ENCODE measurements at places on chromosomes 3 and 15.
A peak's percentile ranks its signal among the peaks of the same experiment; 100 is the strongest.

- no peak overlapping the region for H3K4me3 ChIP-seq
- no peaks in the 10 kb centered on the region for H3K36me3 ChIP-seq
- H3K27me3 ChIP-seq: no peaks in the 10 kb centered on the region
- H3K27ac ChIP-seq: no peak overlapping the region
- no peaks in the 10 kb centered on the region for H3K4me1 ChIP-seq
- DNase-seq: no peak
Observed at GRCh38 chr3:127141921-127142730, 50.8 kb upstream of the PRR23E start.

DNA sequence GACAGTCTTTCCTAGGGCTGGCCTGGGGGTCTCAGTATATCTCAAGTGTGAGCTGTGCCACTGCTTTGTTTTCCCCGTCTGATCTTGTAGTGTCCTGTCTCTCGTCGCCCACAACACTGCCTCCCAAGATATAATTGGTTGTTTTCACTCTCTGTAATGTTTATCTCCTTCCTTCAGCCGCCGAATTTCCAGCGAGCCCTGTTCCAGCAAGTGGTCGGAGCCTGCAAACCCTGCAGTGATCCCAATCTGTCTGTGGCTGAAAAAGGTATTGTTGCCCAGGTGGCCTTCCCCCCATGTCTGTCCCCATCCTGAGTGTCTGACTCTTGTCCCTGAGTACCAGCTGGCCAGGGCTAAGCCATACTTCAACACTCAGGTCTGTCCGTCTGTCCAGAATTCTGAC, 9.5 kb upstream of the MANF start:
- H3K36me3 ChIP-seq: no peaks in the 10 kb centered on the region
- DNase-seq: no peak
- no peaks in the 10 kb centered on the region for H3K4me1 ChIP-seq
- no peak overlapping the region for H3K27ac ChIP-seq
- no peaks in the 10 kb centered on the region for H3K27me3 ChIP-seq
- H3K4me3 ChIP-seq: no peak overlapping the region

- DNase-seq: peak; percentile 48
- no peaks in the 10 kb centered on the region for H3K4me1 ChIP-seq
- no peak overlapping the region for H3K27ac ChIP-seq
- no peaks in the 10 kb centered on the region for H3K27me3 ChIP-seq
- H3K4me3 ChIP-seq: no peak overlapping the region
Observed at GRCh38 chr3:70539908-70540307, 227.5 kb upstream of the MDFIC2 start.

GRCh38 chr15:42031198-42031915, 10.5 kb upstream of the PLA2G4E start:
- no peak overlapping the region for H3K27ac ChIP-seq
- no peaks in the 10 kb centered on the region for H3K36me3 ChIP-seq
- H3K27me3 ChIP-seq: no peaks in the 10 kb centered on the region
- DNase-seq: no peak
- peaks cover 17% of the 10 kb centered on the region for H3K4me1 ChIP-seq

- no peaks in the 10 kb centered on the region for H3K4me1 ChIP-seq
- H3K27me3 ChIP-seq: no peaks in the 10 kb centered on the region
- H3K4me3 ChIP-seq: no peak overlapping the region
- H3K36me3 ChIP-seq: no peaks in the 10 kb centered on the region
- DNase-seq: no peak
Observed at GRCh38 chr3:4711680-4711992, 218.5 kb downstream of the ITPR1 start.

- H3K27me3 ChIP-seq: no peaks in the 10 kb centered on the region
- peak overlapping the region; percentile 76 for H3K27ac ChIP-seq
- H3K4me3 ChIP-seq: peak overlapping the region; percentile 49
- DNase-seq: peak; percentile 94
- no peaks in the 10 kb centered on the region for H3K36me3 ChIP-seq
- H3K4me1 ChIP-seq: peaks cover 25% of the 10 kb centered on the region
Observed at GRCh38 chr3:66971891-66972551, 26.1 kb upstream of the KBTBD8 start.

DNA sequence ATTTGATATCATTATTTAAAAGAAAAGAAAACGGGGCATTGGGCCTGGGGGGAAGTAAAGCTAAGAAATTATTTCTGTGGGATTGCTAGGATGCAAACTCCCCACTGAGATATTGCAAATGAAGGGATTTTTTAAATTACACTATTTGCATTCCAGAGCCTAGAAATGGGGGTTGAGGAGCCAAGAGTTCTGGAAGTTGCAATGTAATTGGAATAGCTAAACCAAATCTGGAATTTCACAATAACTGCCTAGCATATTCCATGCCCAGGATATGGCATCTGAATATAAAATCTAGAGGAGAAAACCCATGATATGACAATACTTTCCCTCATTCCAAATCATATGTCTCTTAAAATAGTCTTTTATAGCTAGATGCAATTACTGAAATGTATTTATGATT, 93.0 kb downstream of the CADM2 start:
- DNase-seq: no peak
- no peak overlapping the region for H3K4me3 ChIP-seq
- no peaks in the 10 kb centered on the region for H3K27me3 ChIP-seq
- H3K27ac ChIP-seq: no peak overlapping the region

DNA sequence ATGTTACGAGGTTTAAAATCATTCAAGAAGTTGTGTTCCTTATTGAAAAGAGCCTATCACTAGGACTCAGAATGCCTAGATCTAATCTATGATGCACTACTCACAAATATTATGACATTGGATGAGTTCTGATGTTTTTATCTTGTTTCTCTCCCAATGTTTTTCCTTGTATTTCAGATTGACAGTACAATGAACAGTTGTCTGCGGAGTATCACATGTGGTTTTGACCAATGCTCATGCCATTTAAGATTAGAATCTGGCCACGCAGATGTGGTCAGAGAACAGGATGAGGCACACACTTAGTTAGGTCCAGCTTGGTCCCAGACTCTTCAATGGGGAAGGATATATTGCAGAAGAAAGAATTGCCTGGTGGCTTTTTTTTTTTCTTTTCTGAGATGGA, 25.6 kb upstream of the CCDC50 start:
- no peaks in the 10 kb centered on the region for H3K27me3 ChIP-seq
- no peak overlapping the region for H3K27ac ChIP-seq

DNA sequence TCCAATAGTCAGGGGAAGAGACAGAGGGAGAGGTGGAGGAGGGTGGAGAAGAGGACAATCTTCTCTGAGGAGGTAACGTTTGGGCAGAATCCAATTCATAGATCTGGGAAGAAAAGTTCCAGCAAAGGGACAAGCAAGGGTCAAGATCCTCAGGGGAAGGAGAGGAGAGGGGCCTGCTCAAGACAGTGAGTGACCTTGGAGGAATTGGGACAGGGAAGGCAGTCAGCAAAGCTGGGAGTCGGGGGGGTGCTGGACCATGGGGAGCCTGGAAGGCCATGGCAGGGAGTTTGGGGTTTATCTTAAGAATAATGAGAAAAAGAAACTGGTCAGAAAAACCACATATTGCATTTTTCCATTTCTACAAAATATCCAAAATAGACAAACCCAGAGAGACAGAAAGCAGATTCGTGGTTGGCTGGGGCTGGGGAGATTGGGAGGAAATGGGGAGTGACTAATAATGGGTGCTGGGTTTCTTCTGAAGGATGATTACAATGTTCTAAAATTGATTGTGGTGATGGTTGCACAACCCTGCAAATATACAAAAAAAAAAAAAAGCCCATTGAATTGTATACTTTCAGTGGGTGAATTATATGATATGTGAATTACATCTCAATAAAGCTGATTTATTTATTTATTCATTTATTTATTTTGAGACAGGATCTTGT, 19.6 kb upstream of the SRP14 start:
- no peak overlapping the region for H3K4me3 ChIP-seq
- H3K27ac ChIP-seq: no peak overlapping the region
- H3K27me3 ChIP-seq: no peaks in the 10 kb centered on the region
- H3K36me3 ChIP-seq: no peaks in the 10 kb centered on the region

GRCh38 chr15:80309769-80310384, 57.9 kb upstream of the CTXND1 start:
- H3K36me3 ChIP-seq: no peaks in the 10 kb centered on the region
- peak; percentile 59 for DNase-seq
- H3K27ac ChIP-seq: no peak overlapping the region
- no peaks in the 10 kb centered on the region for H3K27me3 ChIP-seq

DNA sequence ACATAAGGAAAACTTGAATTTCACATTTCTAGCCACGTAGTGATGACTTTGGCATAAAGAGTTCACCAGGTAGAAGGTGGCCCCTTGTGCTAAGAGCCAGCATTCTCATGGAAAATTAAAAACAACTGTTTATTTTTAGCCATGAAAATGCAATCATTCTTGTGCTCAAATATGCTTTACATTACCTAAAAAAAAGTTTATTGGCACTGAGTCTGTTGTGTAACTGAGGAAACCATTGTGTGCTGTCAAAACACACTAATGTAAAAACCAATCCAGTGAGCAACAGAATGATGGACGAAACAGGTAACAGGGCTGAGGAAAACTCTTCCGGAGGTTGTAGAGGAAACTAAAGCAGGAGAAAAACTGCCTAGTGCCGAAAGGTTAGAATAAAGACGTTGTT, 287.0 kb upstream of the TMC3 start:
- no peaks in the 10 kb centered on the region for H3K4me1 ChIP-seq
- DNase-seq: no peak
- no peak overlapping the region for H3K27ac ChIP-seq
- no peaks in the 10 kb centered on the region for H3K27me3 ChIP-seq
- H3K36me3 ChIP-seq: no peaks in the 10 kb centered on the region

- no peaks in the 10 kb centered on the region for H3K36me3 ChIP-seq
- H3K4me3 ChIP-seq: no peak overlapping the region
- H3K27ac ChIP-seq: no peak overlapping the region
- no peaks in the 10 kb centered on the region for H3K27me3 ChIP-seq
Observed at GRCh38 chr3:176994891-176995781, 202.1 kb downstream of the TBL1XR1 start.

DNA sequence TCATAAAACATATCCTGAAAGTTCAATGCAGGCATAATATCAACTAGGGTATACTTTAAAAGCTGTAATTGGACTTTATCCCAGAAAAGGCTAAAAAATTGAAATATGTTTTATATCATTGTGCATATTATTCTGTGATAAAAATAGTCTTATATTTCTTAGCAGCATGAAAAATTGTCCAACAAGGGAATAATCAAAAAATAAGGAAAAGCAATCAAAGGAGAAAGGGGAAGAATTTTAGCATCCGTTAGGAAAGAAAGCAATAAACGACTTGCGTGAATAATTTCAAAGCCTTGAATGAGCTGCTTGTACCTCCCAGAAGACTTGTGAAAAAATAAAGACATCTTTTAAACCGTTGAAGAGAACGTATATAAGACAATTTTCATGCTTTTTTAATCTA, 1369.8 kb upstream of the GBE1 start:
- no peak overlapping the region for H3K27ac ChIP-seq
- H3K27me3 ChIP-seq: no peaks in the 10 kb centered on the region
- no peak overlapping the region for H3K4me3 ChIP-seq
- no peaks in the 10 kb centered on the region for H3K36me3 ChIP-seq
- H3K4me1 ChIP-seq: no peaks in the 10 kb centered on the region
- DNase-seq: no peak

DNA sequence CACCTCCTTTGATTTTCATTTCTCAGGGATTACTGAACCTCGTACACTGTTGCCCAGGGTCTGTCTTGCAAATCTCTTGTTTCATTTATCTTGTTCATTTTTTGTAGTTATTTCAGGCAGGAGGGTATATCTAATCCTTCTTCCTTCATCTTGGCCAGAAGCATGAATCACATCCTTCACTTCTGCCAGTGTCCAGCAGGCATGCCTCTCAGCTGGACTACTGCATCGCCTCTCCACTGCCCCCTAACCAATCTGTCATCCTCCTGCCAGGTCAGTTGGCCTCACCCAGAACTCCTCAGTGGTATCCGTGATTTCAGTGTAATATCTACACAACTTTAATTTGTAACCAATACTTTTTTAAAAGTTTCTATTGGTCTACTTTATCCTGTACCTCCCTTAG, 297.9 kb downstream of the GABRG3 start:
- no peaks in the 10 kb centered on the region for H3K27me3 ChIP-seq
- no peaks in the 10 kb centered on the region for H3K36me3 ChIP-seq
- no peaks in the 10 kb centered on the region for H3K4me1 ChIP-seq
- H3K4me3 ChIP-seq: no peak overlapping the region
- H3K27ac ChIP-seq: no peak overlapping the region

GRCh38 chr15:69976366-69976994, 121.2 kb downstream of the TLE3 start:
- H3K4me1 ChIP-seq: peaks cover 30% of the 10 kb centered on the region
- H3K4me3 ChIP-seq: no peak overlapping the region
- H3K27me3 ChIP-seq: no peaks in the 10 kb centered on the region
- H3K36me3 ChIP-seq: no peaks in the 10 kb centered on the region
- no peak overlapping the region for H3K27ac ChIP-seq

GRCh38 chr15:42819786-42820185, 82.9 kb upstream of the CDAN1 start:
- peaks cover 9% of the 10 kb centered on the region for H3K4me1 ChIP-seq
- no peak for DNase-seq
- no peaks in the 10 kb centered on the region for H3K36me3 ChIP-seq
- H3K27me3 ChIP-seq: no peaks in the 10 kb centered on the region
- H3K27ac ChIP-seq: no peak overlapping the region

- no peak for DNase-seq
- no peaks in the 10 kb centered on the region for H3K27me3 ChIP-seq
- H3K4me3 ChIP-seq: no peak overlapping the region
- H3K4me1 ChIP-seq: no peaks in the 10 kb centered on the region
- no peaks in the 10 kb centered on the region for H3K36me3 ChIP-seq
Observed at GRCh38 chr3:41118461-41119390, 80.6 kb upstream of the CTNNB1 start.

- H3K36me3 ChIP-seq: no peaks in the 10 kb centered on the region
- no peak for DNase-seq
- no peaks in the 10 kb centered on the region for H3K27me3 ChIP-seq
Observed at GRCh38 chr3:172065967-172066762, 26.8 kb downstream of the FNDC3B start.

Measured in Karpas-422 (cell line).